ENCODE measurements at places on chromosomes 7 and 10.

DNA sequence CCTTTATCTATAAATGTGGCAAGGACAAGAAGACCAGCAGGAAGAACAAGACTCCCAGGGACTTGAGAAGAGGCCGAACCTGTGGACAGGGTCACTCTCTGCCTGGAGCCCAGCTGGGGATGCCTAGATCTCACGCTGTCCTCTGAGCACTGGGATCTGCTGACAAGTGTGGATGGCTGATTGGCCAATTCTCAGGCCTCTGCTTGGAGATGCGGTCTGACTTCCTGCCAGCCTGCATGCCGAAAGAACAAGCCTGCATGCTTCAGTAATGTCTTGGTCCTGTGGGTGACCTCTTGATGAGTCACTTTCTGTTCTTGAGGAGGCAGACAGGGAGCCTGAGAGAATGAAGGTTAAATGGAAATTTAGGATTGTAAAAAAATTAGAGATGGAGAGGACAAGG lies 84.7 kb downstream of the TMEM178B start:
- peak; percentile 5 for DNase-seq

GRCh38 chr7:150717814-150718420 lies 1.5 kb downstream of the GIMAP1 start:
- DNase-seq: no peak

DNA sequence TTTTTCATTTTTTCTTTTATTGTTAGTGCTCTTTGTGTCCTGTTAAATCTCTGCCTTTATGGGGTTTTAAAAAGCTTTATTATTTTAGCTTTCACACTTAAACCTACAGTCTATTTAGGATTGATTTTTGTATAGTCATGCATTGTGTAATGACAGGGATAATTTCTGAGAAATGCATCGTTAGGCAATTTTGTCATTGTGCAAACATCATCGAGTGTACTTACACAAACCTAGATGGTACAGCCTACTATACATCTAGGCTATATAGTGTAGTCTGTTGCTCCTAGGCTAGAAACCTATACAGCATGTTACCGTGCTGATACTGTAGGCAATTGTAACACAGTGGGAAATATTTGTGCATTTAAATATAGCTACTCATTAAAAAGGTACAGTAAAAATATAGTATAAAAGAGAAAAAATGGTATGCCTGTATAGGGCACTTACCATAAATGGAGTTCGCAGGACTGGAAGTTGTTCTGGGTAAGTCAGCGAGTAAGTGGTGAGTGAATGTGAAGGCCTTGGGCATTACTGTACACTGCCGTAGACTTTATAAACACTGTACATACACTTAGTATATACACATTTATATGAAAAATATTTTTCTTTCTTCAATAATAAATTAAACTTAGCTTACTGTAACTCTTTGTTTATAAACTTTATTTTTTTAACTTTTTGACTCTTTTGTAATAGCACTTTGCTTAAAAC lies 16.0 kb downstream of the UBE2D1 start:
- no peak for DNase-seq

GRCh38 chr10:103792547-103792946 lies 62.8 kb downstream of the SH3PXD2A start:
- DNase-seq: no peak

- no peak for DNase-seq
Measured at GRCh38 chr10:49165821-49166483, 22.2 kb downstream of the TMEM273 start.

DNA sequence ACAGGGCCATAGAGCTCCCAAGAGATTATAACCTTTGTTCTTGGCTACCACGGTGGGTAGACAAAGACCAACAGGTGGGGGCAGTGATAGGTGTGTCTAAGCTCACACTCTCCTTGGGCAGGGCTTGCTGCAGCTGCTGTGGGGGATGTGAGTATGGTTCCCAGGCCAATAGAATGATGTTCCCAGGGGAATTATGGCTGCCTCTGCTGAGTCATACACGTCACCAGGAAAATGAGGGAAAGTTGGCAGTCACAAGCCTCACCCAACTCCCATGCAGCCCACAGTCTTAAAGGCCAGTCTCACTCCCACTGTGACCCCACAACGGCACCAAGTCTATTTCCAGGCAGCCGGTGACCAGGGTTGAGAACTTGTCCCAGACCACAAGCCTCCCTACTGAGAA lies 453.4 kb upstream of the PODXL start:
- DNase-seq: no peak

GRCh38 chr7:121486590-121486989 lies 90.5 kb upstream of the FAM3C start:
- DNase-seq: no peak

DNA sequence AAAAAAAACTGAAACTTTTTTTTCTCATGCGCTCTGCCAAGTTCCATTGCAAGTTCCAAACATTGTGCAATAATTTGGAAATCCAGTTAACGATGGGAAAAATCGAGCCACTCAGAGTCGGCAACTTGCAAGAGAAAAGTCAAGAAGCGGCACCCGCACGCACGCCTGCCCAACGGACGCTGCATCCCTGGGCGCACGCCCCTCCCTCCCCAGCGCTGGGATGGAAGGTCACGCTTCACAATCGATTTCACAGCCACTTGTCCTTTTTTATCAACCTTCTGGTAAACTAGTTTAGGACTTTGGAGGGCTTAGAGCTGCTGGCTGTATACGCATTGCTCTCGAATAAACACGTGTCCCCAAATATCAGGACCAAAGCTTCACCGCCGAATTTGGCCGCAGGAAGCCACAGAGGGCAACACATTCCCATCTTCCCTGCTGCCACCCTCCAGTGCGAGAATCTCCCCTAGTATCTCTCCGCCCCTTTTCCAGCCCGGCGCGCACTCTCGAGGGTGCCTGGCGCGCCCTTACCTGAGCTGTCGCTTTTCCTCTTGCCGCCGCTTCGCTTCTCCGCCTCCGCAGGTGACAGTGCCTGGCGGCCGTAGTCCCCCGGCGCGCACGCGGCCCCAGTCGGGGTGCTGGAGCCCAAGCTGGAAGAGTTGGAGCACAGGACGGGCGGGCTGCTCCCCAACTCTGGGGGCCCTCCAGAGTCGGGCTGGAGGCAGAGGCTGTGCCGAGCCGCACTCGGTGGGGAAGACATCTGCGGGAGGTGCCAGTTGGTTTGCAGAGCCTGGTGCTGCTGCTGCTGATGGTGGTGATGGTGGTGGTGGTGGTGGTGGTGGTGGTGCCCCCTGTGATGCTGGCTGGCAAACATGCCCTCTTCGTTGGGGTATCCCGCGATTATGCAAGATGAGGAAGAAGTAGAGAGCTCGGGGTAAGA lies 857 bp downstream of the MEOX2 start:
- peak; percentile 54 for DNase-seq

DNA sequence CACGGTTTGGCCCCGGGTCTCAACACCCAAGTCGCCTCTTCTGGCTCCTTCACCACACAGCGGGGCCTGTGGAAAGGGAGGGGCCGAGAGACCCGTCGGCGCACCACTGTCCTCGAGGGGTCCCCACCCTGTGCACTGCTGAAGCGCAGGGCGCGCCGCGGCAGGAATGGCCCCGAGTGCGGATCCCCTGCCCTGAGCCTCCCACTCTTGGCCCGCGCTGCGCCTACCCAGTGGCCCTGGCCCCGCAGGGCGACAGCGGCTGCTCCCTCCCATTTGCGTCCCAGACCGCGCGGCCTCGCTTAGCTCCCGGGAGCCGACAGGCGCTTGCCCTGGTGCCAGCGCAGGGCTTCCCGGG lies 2.1 kb upstream of the SFMBT2 start:
- no peak for DNase-seq

- no peak for DNase-seq
Measured at GRCh38 chr7:120829487-120829886, 28.5 kb downstream of the TSPAN12 start.

DNA sequence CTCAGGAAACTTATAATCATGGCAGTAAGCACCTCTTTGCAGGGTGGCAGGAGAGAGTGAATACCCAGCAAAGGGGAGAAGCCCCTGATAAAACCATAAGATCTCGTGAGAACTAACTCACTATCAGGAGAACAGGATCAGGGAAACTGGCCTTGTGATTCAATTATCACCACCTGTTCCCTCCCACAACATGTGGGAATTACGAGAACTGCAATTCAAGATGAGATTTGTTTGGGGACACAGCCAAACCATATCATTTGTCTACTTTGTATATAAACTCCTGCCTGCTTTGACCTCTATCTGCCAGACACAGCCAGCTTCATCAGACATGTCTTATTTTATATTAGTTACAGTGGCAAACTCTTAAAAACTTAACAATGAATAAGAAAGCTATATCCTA lies 50.4 kb downstream of the ARMC3 start:
- peak; percentile 57 for DNase-seq

DNA sequence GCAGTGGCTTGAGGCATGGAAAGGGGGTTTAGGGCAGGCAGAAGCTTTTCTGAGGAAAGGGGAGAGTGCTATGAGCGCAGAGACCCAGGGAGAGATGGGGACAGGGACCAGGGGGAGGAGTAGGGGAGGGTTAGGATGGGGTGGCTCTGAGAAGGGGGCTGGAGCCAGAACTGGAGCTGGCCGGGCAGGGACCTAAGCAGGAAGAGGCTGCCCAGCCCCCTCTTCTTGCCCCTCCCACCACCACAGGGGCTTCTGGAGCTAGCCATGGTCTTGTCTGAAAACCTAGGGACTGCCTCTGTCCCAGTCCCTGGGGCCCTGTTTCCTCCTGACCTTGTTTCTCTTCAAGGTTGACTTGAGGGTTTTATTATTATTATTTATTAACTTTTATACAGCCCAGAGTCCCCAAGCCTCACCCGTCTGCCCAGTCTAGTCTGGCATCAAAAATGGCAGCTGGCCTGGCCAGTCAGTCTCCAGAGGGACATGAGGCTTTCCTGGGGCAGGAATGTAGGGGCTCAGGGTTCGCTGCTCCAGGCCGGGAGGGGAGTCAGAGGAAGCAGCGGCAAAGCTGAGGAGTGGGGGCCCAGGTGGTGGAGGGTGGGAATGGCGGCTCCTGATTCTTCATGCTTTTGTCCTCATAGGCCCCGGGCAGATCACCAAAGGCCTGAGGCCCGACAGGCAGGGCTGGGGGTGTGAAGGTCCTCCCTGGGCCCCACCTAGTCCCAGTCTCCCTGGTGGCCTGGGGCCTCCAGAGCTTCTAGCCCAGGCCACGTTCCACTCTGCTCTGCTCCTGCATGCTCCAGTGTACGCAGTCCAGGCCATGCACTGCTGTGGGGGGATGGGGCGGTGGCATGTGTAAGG lies 5.7 kb downstream of the TRIM8 start:
- no peak for DNase-seq

DNA sequence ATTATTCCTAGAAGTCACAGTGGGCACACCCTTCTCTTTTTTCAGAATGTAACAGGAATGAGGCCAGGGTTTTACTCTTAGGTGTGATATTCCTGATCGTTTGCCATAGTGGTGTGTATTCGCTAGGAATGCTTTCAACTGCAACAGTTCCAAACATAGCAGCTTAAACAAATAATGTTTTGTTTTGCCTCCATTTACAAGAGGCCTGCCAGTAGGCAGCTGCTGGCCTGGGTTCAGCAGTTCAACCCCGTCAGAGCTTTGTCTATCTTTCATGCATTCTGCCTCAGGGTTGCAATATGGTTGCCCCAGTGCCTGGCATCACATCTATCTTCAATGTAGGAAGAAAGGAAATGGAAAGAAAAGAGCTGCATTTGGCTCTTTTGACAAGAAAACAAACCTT lies 21.7 kb upstream of the RET start:
- no peak for DNase-seq
